Activated CD4-positive, alpha-beta T cell treated with anti-CD3 and anti-CD28 coated beads, Interleukin-2, amount 50 U/mL, for 48 hours (primary cell): ENCODE measurements at places on chromosomes 7 and 10.

GRCh38 chr10:117544004-117544701 is 1.6 kb downstream of the EMX2 start:
- DNase-seq, result no peak

- no peak for DNase-seq
Observed at GRCh38 chr7:23000597-23001360, 13.2 kb downstream of the HYCC1 start.

DNA sequence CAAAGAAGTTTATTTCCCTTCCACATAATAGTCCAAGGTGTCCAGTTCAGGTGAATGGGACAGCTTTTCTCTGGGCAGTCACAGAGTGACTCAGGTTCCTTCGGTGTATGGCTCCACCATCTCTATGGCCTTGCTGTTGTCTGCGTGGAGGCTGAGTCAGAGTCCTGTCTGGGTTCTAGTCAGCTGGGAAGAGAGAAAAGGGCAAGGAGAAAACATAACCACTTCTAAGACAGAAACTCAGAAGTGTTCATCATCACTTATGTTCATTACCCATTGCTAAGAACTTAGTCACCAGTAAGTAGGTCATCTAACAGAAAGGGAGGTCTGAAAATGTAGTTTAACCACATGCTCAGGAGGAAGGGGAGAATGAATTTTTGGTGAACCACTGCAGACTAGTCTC is 32.4 kb upstream of the CCDC7 start:
- peak; percentile 63 for DNase-seq

DNA sequence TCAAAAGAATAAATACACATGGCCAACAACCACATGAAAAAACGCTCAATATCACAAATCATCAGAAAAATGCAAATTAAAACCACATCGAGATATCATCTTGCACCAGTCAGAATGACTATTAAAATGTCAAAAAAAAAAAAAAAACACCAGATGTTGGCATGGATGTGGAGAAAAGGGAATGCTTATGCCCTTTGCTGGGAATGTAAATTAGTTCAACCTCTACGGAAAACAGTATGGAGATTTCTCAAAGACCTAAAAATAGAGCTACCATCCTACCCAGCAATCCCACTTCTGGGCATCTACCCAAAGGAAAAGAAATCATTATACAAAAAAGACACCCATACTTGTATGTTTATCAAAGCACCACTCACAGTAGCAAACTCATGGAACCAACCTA is 45.0 kb upstream of the DIP2C start:
- no peak for DNase-seq

DNA sequence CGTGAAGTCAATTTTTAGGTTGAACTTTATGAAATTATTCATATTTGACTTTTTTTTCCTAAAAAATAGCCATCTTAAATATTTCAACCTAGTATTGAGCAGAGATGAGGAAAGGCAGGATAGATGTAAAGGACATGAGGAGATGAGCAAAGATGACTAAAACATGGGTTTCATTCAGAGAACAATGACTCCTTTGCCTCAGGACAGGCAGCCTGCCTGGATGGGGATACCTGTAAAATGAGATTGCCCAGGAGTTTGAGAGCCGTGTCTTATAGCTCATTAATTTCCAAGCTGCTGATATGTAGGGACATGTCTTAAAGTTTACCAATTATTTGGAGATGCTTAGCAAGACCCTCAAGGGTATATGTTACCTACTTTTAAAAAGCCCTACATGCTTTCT is 243.8 kb upstream of the MDFIC start:
- DNase-seq, result no peak

- DNase-seq, result no peak
Observed at GRCh38 chr7:25149836-25150235, 24.8 kb upstream of the CYCS start.

DNA sequence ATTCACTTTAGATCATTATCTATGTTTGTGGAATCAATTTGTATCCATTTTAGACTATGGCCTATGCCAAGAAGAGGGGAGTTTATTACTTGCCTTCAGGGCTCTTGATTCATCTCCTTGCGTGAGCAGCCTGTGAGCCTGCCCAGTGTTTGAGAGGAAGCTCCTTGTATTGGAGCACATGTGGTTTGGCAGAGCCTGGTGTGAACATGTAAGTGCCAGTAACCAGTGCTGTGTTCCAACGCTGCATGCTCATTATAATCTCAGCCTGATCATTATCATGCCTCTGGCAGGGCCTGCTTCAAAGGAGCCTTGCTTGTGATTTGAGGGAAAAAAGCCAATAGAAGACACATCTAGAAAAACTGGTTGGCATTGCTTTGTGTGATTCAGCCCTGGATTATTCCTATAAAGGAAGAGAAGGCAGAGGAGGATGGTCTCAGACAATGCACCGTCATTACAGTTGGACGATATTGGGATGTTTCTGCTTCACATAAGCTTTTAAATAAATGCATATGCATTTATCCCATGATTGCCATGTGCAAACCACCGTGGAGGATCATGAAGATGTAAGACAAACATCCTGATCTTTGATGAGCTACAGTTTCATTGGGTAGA is 203.4 kb upstream of the AHR start:
- DNase-seq, result no peak

- DNase-seq, result no peak
Observed at GRCh38 chr10:100576282-100576635, 40.5 kb downstream of the HIF1AN start.

DNA sequence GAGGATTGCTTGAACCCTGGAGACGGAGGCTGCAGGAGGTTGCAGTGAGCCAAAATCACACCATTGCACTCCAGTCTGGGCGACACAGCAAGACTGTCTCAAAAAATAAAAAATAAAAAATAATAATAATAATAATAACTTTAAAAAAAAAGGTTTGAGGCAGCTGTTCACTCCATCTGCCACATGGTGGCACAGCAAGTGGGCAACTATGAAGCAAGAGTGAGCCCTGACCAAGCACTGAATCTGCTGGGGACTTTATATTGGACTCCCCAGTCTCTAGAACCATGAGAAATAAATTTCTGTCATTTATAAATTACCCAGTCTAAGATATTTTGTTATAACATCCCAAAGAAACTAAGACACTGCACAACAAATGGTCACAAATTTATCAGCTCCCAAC is 14.6 kb upstream of the BRI3 start:
- no peak for DNase-seq

DNA sequence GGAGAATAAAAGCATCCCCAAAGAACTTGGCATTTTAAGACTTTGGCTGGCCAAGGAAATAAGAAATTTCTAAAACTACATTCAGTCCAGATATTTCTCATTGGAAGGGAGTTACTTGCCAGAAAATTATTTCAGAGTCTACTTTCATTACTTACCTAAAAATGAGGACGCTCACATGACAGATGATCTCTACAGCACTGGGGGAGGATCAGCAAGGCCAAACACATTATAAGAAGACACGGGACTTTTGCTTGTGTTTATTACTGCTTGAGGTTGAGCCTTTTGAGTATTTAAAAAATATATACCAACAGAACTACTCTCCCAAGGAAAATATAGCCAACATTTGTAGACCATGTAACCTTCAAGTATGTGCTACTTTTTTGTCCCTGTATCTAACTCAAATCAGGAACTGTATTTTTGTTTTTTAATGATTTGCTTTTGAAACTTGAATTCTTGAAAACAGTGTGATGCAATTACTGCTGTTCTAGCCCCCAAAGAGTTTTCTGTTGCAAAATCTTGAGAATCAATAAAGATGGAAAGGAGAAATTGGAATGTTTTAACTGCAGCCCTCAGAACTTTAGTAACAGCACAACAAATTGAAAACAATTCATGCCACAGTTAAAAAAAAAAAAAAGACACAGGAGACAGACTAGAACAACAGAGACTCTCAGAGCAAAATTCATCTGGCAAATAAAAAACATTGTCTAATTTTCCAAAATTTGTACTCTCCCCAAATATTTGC is 128.1 kb downstream of the ZNF438 start:
- DNase-seq, result no peak

DNA sequence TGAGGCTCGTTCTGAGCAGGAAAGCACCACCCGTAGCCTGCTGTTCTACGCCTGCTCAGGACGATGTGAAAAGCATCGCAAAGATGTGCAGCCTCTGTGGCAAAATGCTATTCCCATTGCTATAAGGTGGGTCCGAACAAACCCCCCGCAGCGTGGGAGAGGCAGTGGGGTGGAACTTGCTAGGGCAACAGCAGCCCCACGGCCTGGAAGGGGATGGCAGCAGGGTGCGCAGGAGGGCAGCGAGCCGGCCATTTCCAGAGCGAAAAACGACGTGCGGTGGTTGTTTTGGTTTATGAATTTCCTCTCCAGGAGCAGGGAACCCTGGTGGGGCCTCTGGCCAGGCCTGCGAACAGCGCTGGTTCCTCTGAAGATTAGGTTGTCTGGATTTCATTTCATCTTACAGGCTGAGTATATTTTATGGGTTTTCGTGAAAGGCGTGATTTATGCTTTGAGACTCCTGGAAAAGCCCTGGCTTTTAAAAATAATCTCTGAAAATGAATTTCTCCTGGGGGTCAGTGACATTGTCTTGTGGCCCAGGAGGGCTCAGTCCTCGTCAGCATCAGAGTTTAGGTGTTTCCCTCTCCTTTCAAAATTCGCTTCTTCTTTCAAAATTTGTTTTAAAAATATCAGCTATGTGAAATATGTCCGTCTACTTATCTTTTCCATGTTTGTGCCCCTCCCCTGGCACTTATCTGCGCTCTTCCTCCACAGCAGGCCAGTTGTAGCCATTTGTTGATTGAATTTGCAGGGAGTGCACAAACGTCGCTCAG is 42.3 kb upstream of the UBE3C start:
- DNase-seq, result no peak
